ENCODE measurements at places on chromosomes 7 and 10.

DNA sequence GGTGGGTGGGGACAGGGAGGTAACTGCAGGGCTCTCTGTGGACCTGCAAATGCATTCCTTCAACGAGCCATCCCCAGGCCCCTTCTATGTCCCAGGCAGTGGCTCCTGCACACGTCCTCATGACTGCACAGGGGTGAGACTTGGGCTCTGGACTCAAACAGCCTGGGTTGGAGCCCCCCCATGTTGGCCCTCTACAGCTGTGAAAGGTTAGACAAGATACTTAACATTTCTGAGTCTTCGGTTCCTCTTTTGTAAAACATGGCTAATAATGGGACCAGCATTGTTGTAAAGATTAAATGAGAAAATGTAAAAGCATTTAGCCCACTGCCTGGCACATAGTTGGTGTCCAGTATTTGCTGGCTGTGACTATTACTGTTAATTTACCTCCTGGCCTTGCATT is 41.8 kb downstream of the CHST3 start:
- no peak for DNase-seq

GRCh38 chr10:80491251-80492102 is 37.4 kb downstream of the TSPAN14 start:
- DNase-seq: peak; percentile 96

DNA sequence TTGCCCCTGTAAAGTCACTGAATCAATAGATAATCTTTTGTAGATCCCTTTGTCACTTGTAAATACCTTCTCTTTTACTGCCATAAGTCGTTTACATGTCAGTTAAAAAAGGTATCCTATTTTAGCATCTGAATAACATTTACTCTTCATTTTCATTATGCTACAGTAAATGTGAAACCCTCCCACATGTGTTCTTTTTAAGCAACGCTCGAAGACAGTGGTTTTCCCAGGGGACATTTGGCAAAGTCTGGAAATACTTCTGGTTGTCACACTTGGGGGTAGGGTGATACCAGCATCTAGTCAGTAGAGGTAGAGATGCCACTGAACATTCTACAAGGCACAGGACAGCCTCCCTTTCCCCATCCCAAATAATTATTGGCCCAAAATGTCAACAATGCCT is 23.7 kb downstream of the ATAD1 start:
- no peak for DNase-seq

DNA sequence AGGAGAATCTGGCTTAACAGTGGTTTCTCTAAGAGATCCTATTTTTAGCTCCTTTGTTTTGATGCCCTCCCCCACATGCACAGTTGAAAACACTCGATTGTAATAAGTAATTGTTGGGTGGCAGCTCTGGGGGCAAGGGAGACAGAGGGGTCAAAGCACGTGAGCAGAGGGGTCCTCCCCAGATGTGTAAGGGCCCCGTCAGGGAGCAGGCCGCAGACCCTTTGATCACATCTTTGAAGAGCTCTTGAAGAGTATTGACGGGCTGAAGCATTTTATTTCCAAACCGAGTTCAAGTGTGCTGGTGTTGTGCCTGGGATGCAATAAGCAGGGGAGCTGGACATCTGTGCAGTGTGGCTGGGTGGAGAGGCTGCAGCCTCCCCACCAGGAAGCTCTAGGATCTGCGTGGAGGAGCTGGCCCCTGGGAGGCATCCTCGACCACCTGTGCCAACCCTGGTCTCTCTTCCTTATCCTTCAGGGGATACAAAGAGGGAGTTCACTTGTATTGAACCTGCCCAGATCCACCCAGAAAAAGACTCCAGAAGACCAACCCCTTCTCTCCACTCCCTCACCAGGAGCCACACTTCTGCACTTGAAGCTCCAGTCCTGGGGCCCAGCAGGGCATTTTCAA is 473.0 kb upstream of the MGMT start:
- DNase-seq: no peak

GRCh38 chr10:120402147-120402766 is 54.8 kb upstream of the PLPP4 start:
- no peak for DNase-seq

- DNase-seq: no peak
These were observed 7.1 kb upstream of the BTBD16 start for GRCh38 chr10:122263971-122264370.

- no peak for DNase-seq
These were observed 77.8 kb upstream of the LRRC17 start for GRCh38 chr7:102834999-102835398.

DNA sequence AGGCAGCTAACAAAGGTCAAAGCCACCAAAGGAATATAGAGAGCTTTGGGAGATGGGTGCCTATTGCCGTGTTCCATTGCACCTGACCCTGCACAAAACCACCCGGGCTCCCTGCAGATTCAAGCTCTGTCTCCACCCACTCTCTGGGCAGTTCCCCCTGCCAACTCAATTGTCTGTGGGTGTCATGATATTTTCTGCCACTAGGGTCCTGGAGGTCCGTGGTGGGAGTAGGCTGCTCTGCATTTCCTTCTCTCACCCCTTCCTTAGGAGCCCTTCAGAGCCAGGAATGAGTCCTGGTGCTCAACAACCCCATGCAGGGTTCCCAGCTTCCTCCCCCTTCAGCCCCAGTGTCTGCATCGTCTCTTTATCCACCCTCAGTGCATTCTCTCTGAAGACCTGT is 34.1 kb downstream of the PNLIPRP2 start:
- peak; percentile 13 for DNase-seq

Data from inflammatory macrophage treated with lipopolysaccharide for 1 hour (primary cell).